ENCODE measurements at places on chromosomes 3 and 15. TPM values are rescaled to one million over a fixed set of nuclear protein-coding genes. Genes with fewer than 3 reads are reported as not detected.

Gene ERC2
- polyA plus RNA-seq, result 0.08 TPM

Gene ARHGEF26
- polyA plus RNA-seq, result 0.65 TPM

Gene GPR171
- not detected for polyA plus RNA-seq

Gene HIGD2B
- not detected for polyA plus RNA-seq

Gene FETUB
- 4.4 TPM for polyA plus RNA-seq

Gene SRGAP3
- polyA plus RNA-seq, result 1.4 TPM

Gene LYZL4
- not detected for polyA plus RNA-seq

Gene ONECUT1
- polyA plus RNA-seq, result 3.8 TPM

Gene GPR149
- not detected for polyA plus RNA-seq

Gene TMC3
- polyA plus RNA-seq, result not detected

Gene OXTR
- 0.36 TPM for polyA plus RNA-seq

All from HepG2 (cell line).